ENCODE measurements at places on chromosomes 5 and 9.

- peak; percentile 52 for DNase-seq
Observed at GRCh38 chr9:134136118-134136995, 475 bp downstream of the WDR5 start.

GRCh38 chr5:5351288-5351979 lies 71.0 kb upstream of the ICE1 start:
- DNase-seq, result peak; percentile 83

DNA sequence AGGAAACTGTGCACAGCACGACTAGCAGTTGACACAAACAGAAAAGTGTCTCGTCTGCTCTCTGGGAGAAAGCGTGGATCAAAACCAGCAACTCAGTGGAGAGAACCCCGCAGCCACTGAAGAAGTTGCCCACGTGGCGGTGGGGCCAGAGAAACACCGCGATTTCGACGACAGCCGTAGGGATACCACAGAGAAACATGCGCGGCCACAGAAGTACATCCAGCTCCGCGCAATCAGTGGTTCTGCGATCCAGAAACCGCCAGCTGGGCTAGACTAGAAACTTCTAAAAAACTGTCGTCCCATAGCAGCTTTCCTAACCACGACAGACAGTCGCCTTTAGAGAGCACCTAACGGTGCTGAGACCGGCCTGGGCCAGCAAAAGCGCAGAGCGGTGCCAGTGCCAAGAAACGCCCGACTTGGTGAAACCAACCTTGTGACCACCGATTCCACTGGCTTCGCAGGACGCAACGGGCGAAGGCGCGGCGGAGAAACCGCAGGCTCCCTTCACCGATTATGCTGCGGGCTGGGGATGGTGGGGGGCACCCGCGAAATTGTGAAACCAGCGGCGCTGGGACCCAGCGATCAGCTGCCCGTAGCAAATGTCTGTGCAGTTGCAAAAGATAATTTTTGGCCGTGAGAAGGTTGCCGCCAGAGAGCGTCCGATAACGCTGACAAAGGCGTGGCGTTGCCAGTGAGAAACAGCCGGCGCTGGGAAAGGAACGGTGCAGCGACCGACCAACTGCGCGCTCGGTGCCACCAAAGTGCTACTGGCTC lies 2.7 kb upstream of the ANXA2R start:
- no peak for DNase-seq

DNA sequence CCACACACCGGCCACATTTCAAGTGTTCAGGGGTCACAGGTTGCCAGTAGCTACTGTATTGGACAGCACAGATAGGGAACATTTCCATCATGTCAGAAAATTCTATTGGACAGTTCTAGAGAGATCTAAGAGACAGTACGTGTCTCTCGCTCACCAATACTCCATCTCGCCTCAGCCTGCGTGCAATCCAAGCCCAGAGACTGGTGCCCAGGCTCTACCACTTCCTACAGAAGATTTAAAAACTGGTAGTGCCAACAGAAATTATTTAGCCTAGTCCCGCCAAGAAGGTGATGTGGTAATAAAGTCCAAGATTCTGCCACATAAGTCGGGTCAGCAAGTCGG lies 390 bp upstream of the SNX2 start:
- no peak for DNase-seq

DNA sequence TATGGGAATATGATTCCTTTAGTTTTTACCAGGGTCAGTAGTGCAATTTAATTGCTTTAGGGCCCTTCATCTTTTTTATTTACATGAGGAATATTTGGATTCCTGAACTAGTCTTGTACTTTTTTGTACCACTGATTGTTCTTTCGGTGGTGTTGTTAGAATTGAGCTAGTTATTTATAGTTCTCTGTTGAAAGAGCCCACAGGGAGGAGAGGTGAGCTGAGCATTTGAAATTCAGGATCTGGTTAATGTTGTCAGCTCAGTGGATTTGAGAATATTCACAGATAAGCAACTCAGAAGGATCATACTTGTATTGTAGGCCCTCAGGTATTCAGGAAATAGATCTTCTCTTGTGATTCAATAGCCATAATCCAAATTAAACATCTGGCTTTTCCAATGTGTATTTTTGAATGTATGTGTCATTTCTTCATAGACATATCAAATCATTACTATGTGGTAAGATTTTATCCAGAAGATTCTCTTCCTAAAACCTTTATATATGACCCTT lies 613.2 kb downstream of the ISL1 start:
- DNase-seq, result no peak
